ENCODE measurements at places on chromosomes 4 and X.

- DNase-seq: no peak
Observed at GRCh38 chrX:38694394-38694793, 106.9 kb upstream of the MID1IP1 start.

DNA sequence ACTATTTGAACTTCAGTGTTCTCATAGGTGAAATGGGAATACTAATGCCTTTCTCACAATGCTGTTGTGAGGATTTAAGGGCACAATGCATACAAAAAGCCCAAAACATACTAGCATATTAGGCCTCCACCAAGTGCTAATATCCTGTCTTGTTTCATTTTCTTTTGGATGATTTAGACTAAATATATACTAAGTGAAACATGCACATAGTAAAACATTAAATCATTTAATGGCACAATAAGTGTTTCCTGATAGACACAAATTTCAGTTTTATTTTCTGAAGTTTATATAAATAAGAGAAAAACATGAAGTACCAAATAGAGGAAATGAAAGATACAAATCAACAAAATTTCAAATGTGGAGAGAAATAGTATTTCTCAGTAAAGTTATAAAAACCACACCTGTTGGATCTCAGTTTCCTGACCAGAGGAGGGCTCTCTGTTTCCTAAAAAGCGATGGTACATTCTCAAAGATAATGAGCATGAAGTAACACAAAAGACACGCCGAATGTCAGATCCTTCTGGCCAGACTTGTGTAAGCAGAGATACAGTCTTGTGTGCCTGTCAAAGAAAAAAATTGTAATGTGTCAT is 25.1 kb downstream of the DDX60 start:
- no peak for DNase-seq

GRCh38 chrX:134732152-134732551 is 73.9 kb upstream of the PLAC1 start:
- DNase-seq: no peak

DNA sequence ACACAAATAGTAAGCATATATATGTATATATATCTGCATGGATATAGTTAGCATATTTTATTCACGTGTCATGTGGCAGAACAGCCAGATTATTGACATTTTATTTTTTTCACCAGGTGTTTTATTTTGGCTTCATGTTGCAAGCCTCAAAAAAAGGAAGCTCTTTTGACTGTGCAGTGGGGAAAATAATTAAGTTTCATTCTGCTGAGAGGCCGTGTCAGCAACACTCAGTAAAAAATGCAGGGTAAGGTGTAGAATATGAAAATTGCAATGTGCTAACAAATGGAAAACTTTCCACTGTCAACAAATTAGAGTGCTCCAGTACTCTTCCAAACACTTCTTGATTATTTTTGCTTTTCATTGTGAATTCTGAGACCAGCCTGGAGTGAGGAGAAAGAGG is 511.5 kb downstream of the GLUD2 start:
- DNase-seq: no peak

- no peak for DNase-seq
Observed at GRCh38 chr4:24849756-24850155, 54.4 kb downstream of the SOD3 start.

DNA sequence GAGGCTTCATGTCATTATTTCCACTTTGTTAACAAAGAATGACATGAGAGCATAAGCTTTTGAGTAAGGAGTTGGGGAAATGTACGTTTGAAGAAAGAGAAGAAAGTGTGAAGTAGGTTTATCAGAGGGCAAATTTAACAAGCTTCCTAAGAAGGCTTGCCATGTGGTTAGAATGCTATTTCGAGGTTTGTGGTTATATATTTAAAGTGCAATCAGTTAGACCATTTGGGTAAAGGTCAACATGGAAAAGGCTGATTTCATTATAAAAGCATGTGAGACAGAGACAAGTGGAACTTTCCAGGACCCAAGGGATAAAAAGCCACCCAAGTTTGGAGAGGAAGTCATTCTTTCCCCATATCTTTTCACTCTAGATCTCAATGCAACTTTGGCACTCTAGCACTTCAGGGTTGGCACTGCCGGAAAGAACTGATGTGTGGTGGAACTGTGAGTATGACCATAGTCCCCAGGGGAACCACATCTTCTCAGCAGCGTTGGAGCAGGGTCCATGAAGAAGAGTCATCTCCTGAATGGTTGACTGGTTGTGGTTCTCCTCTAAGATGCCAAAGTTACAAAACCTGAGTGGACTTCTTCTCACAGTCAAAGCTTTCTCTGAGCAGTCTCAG is 529.9 kb downstream of the MID1IP1 start:
- DNase-seq: no peak

GRCh38 chr4:147244786-147245185 is 236.1 kb upstream of the EDNRA start:
- DNase-seq: no peak

DNA sequence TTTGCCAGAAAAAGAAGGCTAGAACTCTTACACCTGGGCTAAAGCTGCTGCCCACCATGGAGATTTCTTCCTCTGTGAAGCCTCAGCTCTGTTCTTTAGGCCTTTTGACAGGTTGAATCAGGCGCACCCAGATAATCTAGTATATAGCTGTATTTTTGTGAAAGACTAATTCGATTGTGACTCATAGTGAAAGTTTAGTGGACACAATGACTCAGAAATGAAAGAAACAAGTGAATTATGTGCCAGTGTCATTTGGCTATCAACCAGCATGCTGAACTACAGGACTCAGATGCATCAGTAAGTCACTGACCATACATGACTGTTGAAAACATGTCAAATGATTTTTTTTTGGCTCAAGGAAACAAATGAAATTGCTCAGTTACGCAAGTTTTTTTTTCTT is 425.4 kb downstream of the SLITRK2 start:
- no peak for DNase-seq

- DNase-seq: no peak
Observed at GRCh38 chrX:30414144-30414543, 105.0 kb upstream of the NR0B1 start.

DNA sequence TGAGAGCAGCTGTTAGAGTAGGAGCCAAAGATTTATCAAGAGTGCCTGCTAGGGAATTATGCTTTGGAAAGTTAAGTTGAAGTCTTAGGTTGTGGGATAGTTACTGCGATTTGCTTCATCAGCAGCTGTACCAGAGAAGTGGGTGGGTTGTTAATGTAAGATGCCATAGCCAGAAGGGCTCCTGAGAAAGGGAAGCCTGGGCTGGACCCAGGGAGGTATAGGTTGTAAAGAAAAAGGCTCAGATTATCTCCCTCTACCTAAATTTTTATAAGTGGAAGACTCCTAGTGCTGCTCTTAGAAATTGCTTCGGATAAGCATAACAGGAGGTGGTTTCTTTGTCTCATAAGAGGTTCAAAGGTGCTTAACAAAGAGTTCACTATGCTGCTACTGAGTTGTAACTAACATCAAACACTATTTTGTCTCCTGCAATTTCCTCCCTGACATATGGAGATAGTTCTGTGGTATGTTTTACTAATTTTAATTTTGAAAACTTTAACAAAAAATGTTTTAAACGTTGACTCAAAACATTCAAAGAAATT is 356.9 kb downstream of the DTHD1 start:
- DNase-seq: no peak

GRCh38 chr4:182854466-182854865 is 62.7 kb downstream of the DCTD start:
- DNase-seq: no peak

- DNase-seq: no peak
Observed at GRCh38 chrX:13257223-13258051, 62.4 kb downstream of the ATXN3L start.

DNA sequence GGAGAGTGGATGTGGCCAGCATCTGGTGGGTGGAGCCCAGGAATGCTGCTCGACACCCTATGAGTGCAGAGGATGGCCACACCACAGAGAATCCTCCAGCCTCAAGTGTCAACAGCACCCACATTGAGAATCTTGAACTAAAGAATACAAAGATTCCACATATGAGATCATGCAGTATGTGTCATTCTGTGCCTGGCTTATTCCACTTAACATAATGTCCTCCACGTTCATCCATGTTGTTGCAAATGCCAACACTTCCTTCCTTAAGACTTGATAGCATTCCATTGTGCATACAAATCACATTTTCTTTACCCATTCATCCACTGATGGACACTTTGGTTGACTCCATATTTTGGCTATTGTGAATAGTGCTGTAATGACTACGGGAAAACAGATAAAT is 145.8 kb downstream of the PRKX start:
- DNase-seq: no peak

GRCh38 chr4:71974681-71975080 is 57.1 kb upstream of the NPFFR2 start:
- no peak for DNase-seq

- DNase-seq: no peak
Observed at GRCh38 chrX:129590596-129590995, 50.5 kb downstream of the OCRL start.

DNA sequence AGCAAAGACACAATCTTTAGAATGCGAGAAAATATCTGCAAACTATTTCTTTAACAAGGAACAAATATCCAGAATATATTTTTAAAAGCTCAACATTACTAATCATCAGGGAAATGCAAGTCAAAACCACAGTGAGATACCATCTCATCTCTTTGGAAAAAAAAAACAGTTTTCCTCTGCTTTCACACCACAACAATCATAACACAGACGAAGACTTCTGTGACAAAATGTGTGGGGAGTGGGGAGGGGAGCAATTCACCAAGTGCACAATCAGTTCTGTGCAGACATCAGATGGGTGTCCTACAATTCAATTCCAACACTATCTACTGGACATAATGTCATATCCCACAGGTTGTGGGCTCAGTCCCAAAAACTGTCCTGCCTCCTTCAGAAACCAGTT is 293.2 kb upstream of the SLC7A11 start:
- DNase-seq: no peak

- DNase-seq: peak; percentile 62
Observed at GRCh38 chr4:54228056-54228527, 1.0 kb upstream of the PDGFRA start.

GRCh38 chrX:27671234-27671633 is 81.1 kb downstream of the DCAF8L2 start:
- DNase-seq: no peak

GRCh38 chr4:88690355-88690754 is 7.3 kb downstream of the NAP1L5 start:
- no peak for DNase-seq

DNA sequence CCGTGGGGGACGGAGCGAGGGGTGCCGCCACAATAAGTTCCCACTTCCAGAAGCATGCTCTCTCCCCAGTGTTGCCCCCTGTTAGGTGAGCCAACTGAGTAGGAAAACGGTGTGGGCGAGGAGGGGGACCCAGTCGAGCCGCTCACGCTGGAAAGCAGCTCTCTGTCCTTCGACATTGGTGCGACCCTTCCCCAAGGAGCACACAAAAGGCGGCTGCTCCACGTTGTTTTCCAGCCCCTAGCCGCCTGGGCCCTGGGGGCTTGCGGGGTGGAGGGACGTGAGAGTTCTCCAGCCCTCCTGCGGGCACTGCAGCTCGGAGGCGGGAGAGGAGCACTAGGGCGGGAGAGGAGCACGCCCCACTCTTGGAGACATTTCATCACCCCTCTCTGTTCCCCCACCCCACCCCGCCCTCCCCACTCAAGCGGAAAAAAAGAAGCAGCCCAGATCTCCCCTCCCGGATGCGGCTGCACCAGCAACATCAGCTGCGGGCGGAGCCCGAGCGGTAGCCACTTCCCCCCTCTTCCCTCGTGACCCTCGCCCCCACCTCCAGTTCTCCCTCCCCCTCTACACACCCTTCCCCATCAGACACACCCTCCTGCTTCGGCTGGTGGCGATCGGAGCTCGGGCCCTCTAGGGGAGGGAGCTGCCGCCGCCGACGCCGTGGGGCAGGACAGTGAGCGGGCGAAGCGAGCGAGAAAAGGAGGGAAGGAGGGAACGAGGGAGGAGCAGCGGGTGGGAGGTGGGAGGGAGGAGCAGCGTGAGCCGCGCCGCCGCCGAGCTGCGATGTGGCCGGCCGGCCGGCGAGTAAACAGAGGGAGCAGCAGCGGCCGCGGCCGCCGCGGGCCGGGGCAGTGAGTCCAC is at the start of gene DOCK11:
Gene DOCK11 (plus strand): TSS at position 755 of the 861 bp plus-strand sequence. CDS start 157 bp downstream, outside the sequence.
- peak; percentile 49 for DNase-seq

- DNase-seq: peak; percentile 86
Observed at GRCh38 chrX:154541896-154542722, 4.5 kb downstream of the G6PD start.

DNA sequence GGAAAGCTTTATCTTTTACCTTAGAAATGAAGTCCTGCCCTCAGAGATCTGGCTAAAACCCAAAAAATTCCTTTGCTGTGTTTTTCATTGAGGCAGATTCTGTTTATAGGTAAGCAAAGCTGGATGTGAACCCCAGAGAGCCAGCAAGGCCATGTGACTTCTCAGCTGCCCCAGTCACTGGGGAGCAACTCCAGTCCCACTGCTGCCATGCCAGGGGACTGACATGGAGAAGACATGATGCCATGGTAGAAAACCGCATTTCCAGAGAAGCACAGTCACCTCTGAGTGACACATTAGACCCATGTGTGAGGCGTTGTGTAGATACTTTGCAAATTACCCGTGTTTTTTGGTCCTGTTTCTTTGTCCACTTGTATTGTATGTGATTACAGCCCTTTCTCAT is 45.4 kb downstream of the PTTG2 start:
- DNase-seq: no peak

DNA sequence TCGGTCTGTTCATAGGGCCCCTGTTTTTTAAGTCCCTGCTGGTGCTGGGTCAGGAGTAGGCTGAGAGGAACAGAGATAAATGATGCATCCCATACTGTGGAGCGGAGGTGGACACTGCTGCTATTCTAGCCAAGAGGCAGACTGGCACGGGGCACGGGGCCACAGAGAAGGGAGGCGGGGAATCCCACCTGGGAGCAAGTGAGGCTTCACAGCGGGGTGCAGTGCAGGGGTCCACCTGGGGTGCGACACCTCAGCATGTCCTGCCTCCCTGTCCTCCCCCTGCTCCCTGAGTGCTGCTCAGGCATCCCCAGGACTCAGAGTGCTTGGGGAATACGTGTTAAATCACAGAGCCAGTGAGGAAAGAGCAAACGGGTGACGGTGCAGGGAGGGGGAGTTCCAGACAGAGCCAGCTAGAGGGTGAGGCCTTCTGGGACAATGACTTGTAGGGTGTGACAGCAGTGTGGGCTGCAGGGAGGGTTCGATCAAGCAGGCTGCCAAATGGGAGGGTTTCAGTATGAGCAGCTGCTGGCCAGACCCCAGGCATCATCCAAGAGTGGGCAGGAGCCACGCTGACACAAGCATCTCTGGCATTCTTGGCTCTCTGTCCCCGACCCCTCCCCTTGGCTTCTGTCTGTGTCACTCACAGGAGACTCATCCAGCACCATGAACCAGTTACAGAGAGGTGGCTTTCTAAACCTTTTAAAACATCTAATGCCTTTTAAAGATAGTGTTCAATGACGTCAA is 13.7 kb upstream of the HTRA3 start:
- no peak for DNase-seq

DNA sequence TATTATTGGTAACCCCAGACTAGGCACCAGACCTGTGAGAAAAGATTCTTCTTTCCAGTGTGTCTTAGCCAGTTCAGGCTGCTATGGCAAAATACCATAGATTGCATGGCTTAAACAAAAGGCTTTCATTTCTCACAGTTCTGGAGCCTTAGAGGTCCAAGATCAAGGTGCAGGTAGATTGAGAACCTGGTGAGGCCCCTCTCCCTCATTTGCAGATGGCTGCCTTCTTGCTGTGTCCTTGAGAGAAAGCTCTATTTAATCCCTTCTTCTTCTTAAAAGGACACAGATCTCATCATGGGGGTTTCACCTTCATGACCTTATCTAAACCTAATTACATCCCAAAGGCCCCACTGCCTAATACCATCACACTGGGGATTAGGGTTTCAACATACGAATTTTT is 3.5 kb upstream of the PDLIM3 start:
- DNase-seq: no peak

- DNase-seq: no peak
Observed at GRCh38 chr4:85222561-85222960, 252.4 kb upstream of the ARHGAP24 start.
